ENCODE measurements at places on chromosomes 5 and 9.
A peak's percentile ranks its signal among the peaks of the same experiment; 100 is the strongest.

- DNase-seq = no peak
- peaks cover 28% of the 10 kb centered on the region for H3K27me3 ChIP-seq
- H3K27ac ChIP-seq = no peak overlapping the region
- peaks cover 6% of the 10 kb centered on the region for H3K4me1 ChIP-seq
These were observed 143.2 kb upstream of the PCA3 start for GRCh38 chr9:76620996-76621395.

- H3K4me1 ChIP-seq = peaks cover 16% of the 10 kb centered on the region
- H3K27ac ChIP-seq = peak overlapping the region; percentile 17
- DNase-seq = no peak
- H3K36me3 ChIP-seq = peaks cover 10% of the 10 kb centered on the region
These were observed 2.1 kb upstream of the HSPA4 start for GRCh38 chr5:133049726-133050048.

- DNase-seq = no peak
- peaks cover 2% of the 10 kb centered on the region for H3K27me3 ChIP-seq
- H3K27ac ChIP-seq = no peak overlapping the region
- no peaks in the 10 kb centered on the region for H3K36me3 ChIP-seq
These were observed 72.7 kb upstream of the NREP start for GRCh38 chr5:111829701-111830100.

- H3K4me3 ChIP-seq = no peak overlapping the region
- no peaks in the 10 kb centered on the region for H3K27me3 ChIP-seq
- no peak for DNase-seq
- no peaks in the 10 kb centered on the region for H3K4me1 ChIP-seq
These were observed 72.7 kb upstream of the RANBP3L start for GRCh38 chr5:36374266-36374862.

DNA sequence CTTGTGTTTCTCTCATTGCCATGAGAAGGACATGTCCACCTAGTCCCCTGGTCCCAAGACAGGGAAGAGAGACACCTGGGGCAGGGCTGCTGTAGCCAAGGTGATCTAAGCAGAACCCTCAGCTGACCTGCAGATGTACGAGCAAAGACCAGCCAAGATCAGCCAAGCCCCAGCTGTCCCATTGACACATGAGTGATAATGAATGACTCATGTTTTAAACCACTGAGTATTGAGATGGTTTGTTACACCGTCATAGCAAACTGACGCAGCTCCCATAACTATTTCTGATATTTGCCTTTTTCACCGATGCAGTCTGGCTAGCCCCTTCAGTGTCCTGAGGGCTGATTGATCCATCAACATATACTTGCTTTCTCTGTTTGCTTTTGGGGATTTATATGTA lies 6.7 kb downstream of the OR1K1 start:
- H3K4me1 ChIP-seq = peaks cover 22% of the 10 kb centered on the region
- H3K36me3 ChIP-seq = peaks cover 2% of the 10 kb centered on the region
- no peak overlapping the region for H3K4me3 ChIP-seq

DNA sequence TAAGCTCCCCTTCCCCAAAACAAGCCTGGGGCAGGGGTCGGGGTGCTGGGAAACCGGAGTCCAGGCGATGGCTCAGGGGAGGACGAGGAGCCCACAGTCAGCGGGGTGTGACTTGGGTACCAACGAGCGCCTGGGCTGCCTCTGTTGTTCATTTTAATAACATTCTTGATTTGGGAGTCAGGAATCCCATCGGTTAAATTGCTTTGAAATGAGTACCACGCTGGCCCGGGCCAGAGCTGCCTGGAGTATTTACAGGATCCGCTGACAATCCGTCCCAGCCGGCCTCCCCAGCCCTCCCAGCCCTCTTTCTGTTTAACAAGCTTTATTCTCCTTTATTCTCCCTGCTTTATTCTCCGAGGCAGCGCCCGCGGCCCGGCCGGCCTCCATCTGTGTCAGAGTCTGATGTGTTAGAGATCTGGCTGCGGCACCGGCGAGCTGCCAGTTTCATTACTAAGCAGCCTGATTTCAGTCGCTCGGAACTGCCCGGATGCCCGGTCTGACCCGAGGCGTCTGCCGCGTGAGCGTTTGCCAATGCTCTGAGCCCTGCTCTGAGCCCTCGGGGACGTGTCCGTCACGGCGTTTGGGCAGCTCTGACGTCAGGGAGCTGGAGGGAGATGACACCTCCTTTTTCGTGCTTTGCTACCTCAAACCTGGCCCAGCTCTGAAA lies 16.5 kb upstream of the QRFP start:
- no peaks in the 10 kb centered on the region for H3K36me3 ChIP-seq
- no peaks in the 10 kb centered on the region for H3K4me1 ChIP-seq
- H3K27ac ChIP-seq = no peak overlapping the region

DNA sequence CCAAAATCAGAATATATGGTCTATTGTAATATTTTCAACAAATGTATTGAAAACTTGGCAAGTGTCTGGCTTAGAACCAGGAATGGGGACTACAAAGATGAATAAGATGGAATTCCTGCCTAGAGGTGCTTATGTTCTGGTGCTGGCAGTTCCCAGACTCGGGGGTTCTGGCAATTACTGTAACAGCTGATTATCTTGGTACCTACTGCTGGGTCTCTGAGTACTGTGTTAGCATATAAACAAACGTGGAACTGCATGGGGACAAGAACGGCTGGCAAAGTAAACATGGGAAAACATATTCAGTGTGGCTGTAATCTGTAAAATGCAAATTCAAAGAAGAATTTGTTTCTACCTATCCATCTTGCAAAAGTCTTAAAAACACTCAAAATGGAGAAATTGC lies 89.9 kb downstream of the SLC24A2 start:
- H3K27ac ChIP-seq = no peak overlapping the region
- no peak overlapping the region for H3K4me3 ChIP-seq
- H3K27me3 ChIP-seq = peaks cover 6% of the 10 kb centered on the region
- H3K4me1 ChIP-seq = no peaks in the 10 kb centered on the region
- no peak for DNase-seq

- H3K27me3 ChIP-seq = no peaks in the 10 kb centered on the region
- H3K4me3 ChIP-seq = no peak overlapping the region
- H3K36me3 ChIP-seq = no peaks in the 10 kb centered on the region
- no peak for DNase-seq
- H3K27ac ChIP-seq = no peak overlapping the region
These were observed 475.1 kb downstream of the DMRTA1 start for GRCh38 chr9:22921742-22922141.

- no peak for DNase-seq
- no peak overlapping the region for H3K27ac ChIP-seq
- H3K27me3 ChIP-seq = no peaks in the 10 kb centered on the region
- H3K36me3 ChIP-seq = peaks cover 25% of the 10 kb centered on the region
These were observed 27.9 kb upstream of the SLC6A3 start for GRCh38 chr5:1472964-1473628.

DNA sequence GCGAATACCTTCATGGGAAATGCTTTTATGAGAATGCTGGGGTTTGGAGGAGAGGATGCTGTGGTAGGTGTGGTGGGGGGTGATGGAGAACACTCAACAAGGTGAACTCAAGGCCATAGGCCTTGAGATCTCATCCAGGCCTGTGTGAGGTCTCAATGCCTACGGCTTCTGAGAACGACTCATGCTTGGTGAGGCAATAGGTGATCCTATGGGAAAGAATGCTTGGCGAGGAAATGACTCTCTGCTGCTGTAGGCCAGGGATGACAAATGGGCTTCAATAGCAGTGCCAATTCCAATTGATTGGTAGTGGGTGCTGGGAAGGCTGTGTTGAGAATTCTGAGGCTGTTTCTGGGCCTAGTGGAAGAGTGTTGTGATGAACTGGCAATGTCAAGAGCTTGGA lies 280.2 kb upstream of the CLINT1 start:
- no peaks in the 10 kb centered on the region for H3K36me3 ChIP-seq
- DNase-seq = no peak
- no peak overlapping the region for H3K4me3 ChIP-seq
- H3K27ac ChIP-seq = no peak overlapping the region

DNA sequence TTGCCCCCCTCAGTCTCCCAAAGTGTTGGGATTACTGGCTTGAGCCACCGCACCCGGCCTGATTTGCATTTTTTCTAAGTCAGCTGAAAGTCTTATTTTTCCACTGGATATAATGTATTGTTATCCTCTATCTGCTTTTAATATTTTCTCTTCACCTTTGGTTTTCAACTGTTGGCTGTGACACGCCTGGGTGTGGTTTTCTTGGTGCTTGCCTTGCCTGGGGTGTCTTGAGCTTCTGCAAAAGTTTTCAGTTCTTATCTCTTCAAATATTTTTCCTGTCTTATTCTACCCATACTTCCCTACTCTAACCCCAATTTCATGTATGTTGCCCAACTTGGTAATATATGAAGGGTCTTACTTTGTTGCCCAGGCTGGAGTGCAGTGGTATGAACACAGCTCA lies 4.3 kb upstream of the MXD3 start:
- H3K4me3 ChIP-seq = peak overlapping the region; percentile 13
- DNase-seq = no peak
- H3K4me1 ChIP-seq = peaks cover 25% of the 10 kb centered on the region
- H3K27me3 ChIP-seq = no peaks in the 10 kb centered on the region

DNA sequence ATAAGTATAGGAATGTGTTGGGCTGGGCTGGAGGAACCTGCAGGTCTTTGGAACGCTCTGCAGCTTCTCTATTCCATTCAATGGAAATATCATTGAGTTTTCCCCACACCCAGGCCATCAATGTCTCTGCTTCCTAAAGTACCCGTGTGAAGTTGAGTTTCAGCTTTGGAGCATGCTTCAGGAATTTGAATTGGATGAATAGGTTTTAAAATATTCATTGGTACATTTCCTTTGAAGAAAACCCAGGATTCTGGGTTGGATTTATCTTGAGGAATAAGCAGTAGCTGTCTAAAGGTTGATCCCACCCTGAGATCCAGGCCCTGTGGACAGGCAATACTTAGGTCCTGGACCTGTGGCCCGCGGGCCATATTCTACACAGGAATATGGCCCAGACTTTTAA lies 37.3 kb downstream of the INSYN2B start:
- H3K27ac ChIP-seq = no peak overlapping the region
- H3K27me3 ChIP-seq = no peaks in the 10 kb centered on the region
- no peak overlapping the region for H3K4me3 ChIP-seq

GRCh38 chr5:5857396-5857795 lies 434.9 kb downstream of the ICE1 start:
- no peak for DNase-seq
- no peak overlapping the region for H3K4me3 ChIP-seq
- no peaks in the 10 kb centered on the region for H3K27me3 ChIP-seq

- no peaks in the 10 kb centered on the region for H3K36me3 ChIP-seq
- H3K27me3 ChIP-seq = no peaks in the 10 kb centered on the region
- no peak overlapping the region for H3K4me3 ChIP-seq
- no peak overlapping the region for H3K27ac ChIP-seq
- H3K4me1 ChIP-seq = no peaks in the 10 kb centered on the region
These were observed 24.3 kb downstream of the GLT6D1 start for GRCh38 chr9:135614821-135615665.

DNA sequence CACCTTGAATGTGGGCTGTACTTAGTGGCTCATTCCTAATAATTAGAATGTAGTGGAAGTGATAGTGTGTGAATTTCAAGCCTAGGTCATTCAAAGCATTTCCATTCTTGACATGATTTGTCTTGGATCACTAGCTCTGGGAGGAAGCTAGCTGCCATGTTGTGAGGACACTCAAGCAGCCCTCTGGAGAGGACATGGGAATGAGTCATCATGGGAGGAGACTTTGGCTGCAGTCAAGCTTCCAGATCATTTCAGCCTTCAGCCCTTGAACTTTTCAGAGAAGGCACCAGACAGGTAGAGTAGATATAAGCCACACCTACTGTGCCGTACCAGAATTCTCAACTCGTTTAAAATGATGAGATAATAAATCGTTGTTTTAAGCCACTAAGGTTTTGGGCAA lies 506.9 kb downstream of the ZNF608 start:
- no peak overlapping the region for H3K4me3 ChIP-seq
- no peaks in the 10 kb centered on the region for H3K36me3 ChIP-seq
- no peak overlapping the region for H3K27ac ChIP-seq
- no peak for DNase-seq

DNA sequence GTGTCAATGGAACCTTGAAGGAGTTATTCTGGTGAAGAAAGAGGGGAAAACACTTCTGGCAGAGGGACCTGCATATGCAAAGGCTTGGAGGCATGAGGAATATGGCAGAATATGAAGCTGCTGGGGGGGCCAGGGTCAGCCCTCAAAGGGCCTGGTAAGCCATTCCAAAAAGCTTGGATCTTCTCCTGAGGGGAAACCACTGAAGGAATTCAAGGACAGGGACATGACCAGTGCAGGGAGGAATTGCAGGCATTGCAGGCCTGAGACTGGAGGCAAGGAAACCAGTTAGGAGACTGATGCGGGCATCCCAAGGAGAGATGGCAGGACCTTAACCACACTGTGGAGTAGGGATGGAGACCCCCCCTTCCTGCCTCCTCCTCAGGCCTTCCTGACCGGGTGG lies 21.4 kb downstream of the ENHO start:
- peaks cover 6% of the 10 kb centered on the region for H3K4me1 ChIP-seq
- H3K4me3 ChIP-seq = no peak overlapping the region
- peaks cover 26% of the 10 kb centered on the region for H3K27me3 ChIP-seq
- DNase-seq = no peak
- H3K27ac ChIP-seq = no peak overlapping the region
- no peaks in the 10 kb centered on the region for H3K36me3 ChIP-seq

DNA sequence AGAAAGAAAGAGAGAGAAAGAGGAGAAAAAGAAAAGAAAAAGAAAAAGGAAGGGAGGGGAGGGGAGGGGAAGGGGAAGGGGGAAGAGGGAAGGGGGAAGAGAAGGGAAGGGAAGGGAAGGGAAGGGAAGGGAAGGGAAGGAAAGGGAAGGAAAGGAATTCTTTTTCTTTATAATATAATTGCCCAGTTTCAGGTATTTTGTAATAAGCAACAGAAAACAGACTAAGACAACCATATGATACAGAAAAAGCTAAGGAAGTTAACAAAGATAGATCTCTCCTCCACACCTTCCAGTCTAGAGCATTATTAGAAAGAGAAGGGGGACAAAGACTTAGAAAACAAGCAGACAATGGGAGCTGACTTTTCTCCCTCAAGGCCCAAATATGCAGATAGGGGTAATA lies 31.0 kb downstream of the MEIKIN start:
- H3K27me3 ChIP-seq = peaks cover 35% of the 10 kb centered on the region
- H3K36me3 ChIP-seq = no peaks in the 10 kb centered on the region
- H3K27ac ChIP-seq = no peak overlapping the region

GRCh38 chr5:30650311-30650710 lies 543.2 kb upstream of the CDH6 start:
- DNase-seq = no peak
- no peaks in the 10 kb centered on the region for H3K36me3 ChIP-seq
- no peaks in the 10 kb centered on the region for H3K4me1 ChIP-seq
- no peak overlapping the region for H3K4me3 ChIP-seq
- no peaks in the 10 kb centered on the region for H3K27me3 ChIP-seq

GRCh38 chr5:1065891-1066650 lies 45.8 kb downstream of the SLC12A7 start:
- no peak overlapping the region for H3K4me3 ChIP-seq
- no peak for DNase-seq
- no peaks in the 10 kb centered on the region for H3K4me1 ChIP-seq

GRCh38 chr9:91360551-91361290 lies 997 bp downstream of the AUH start:
- H3K4me1 ChIP-seq = peaks cover 54% of the 10 kb centered on the region
- peak; percentile 61 for DNase-seq
- H3K36me3 ChIP-seq = peaks cover 44% of the 10 kb centered on the region
- H3K4me3 ChIP-seq = peak overlapping the region; percentile 93

Data from activated CD4-positive, alpha-beta T cell treated with anti-CD3 and anti-CD28 coated beads, Interleukin-2, amount 10 ng/mL, durations not matched to agents 24 days and 14 days (primary cell).